Endothelial cell (in vitro differentiated cells): ENCODE measurements at places on chromosomes 6 and 20.
A peak's percentile ranks its signal among the peaks of the same experiment; 100 is the strongest.

DNA sequence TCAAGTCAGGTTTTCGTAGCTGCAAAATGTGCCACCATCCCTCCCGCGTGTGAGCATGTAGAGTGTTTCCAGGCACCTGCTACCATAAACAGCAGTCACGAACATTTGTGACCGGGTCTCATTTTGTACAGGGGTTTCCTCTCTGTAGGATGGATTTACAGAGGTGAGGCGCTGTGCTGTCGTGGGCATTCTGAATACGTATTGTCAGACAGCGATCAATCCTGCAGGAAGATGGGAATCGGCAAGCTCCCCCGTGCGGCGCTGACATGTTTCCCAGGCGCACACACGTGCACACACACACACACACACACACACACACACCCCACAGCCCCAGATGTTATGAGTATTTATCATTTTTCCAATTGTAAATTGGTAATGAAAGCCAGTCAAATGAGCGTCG lies 15.8 kb downstream of the ANKRD60 start:
- DNase-seq, result no peak

DNA sequence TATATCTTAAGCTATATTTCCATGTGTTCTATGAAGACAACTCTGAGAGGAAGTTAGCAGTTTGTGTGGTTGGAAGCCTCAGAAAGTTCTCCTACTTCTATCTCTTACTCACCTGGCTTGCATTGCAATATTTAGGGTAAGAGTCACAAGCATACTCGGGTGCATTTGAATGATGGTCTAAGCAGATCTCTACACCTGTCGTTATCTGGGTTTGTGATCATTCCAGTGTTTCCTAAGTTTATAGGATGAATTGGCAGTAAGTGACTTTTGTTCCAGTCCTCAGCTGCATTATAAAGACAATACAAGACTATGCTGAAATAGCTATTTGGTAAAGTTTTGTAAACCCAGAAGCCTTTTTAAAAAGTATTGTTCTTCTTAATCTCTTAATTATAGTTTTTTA lies 36.9 kb downstream of the CBFA2T2 start:
- no peak for DNase-seq

DNA sequence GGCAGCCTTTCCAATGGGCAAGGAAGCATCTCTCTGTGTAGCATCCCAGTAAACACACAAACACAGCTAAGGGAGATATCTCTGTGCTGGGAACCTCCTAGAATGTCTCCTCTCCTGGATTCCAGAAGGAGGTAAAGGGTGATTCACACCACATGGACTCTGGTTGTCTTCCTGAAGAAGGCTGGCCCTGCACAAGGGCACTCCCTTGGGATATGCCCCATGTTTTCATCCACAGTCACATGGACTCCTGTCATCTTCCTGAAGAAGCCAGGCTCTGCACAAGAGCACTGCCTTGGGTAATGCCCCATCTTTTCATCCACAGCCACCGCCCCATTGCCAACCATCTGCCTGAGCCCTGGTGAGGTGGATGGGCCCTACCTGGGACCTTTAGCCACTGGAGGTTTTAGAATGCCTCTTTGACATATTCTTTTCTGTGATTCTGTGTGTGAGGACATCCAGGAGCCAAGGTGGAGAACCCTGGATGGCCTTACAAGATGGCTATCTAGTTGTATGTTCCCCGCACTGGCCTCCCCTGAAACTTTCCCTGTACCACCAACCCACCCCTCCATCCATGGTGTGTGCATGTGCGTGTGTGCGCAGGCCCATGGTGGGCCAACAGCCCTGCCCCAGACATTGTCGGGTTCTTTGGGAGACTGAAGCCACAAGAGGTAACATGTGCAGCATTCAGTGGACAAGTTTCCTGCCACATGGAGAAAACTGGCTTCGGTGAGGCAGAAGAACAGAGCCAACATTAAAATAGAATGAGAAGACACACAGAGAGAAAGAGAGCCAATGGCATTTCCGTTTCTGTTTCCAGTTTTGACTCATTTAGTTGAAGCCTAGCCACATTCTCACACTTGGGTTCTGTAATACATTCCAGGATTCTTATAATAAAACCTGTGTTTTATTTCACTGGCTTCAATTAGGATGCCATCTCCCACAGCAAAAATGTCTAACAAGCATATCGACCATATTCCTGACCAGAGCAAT lies 110.2 kb upstream of the CST7 start:
- no peak for DNase-seq

DNA sequence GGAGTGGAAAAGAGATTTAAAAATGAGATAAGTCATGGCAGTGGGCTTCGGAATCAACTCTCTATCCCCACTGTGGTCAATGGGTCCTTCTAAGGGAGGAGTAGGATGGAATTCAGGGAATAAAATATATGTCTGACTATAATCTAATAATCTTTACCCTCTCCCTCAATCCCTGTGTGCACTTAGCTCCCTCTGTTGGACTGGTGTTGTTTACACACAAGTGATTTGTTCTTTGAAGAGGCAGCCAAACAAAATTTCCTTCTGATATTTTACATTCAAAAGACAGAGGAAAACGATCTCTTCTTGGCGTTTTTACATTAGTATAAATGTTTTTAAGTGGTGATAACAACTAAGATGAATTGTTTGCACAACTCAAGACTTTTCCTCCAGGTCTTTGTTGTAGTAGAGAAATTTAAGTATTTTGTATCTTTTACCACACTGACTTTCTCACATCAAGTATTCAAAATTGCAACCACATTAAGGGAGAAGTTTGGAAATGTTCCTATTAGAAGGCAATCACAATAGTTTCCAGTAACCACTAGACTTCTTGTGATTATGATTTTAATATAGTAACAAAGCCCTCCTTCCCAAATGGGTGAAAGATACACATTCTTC lies 317.8 kb downstream of the CENPW start:
- DNase-seq, result peak; percentile 18

DNA sequence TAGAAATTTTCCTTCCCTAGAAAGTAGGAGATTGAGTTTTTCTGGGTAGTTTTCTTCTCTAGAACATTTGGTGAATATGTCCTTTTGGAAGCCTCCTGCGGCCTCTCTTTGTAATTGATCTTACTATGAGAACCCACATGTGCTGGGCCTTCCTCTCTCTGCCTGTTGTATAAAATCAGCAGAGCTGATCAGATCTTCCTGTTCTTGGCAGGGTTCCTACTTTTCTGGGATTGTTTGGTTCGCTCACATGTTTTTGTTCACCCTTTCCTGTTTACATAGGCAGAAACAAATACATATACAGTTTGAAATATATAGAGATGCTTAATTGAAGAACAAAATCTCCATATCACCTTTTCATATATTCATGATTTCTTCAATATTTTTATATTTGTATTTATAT lies 57.8 kb downstream of the IL22RA2 start:
- no peak for DNase-seq

DNA sequence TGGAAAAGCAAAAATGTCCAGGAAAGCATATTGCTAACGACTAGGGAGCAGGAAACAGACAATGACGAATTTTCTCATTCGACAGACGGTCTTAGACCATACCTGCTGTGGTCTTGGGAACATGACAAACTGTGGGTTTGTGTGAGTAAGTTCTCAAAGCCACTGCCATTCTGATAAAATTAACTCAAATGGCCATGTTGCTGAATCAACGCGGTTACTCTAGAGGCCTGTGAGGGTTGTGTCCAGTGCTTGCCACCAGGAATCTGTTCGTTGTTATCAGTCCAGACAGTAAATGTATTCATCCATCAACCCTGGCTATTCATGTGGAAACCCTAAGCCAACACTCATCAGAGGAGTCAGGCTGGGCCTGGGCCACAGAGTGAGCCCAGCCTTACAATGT lies 124.3 kb downstream of the MYLK4 start:
- DNase-seq, result no peak

DNA sequence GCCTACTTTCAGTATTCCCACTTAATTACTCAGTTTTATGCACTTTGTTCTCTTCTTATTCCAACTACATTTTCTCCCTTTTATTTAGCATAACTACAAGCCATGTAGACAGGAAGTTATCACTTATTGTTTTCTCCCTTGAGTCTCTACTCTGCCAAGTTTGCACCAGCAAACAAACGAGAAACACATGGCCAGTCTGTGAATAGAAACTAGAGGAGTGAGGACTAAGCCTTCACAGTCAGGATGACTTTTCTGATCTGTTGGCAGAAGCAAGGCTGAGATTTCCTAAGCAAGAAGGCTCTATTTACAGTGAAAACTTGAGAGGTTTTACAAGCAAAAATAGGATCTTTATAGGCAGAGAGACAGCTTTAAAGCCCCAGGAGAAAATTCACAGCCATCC lies 69.8 kb upstream of the TINAG start:
- no peak for DNase-seq

DNA sequence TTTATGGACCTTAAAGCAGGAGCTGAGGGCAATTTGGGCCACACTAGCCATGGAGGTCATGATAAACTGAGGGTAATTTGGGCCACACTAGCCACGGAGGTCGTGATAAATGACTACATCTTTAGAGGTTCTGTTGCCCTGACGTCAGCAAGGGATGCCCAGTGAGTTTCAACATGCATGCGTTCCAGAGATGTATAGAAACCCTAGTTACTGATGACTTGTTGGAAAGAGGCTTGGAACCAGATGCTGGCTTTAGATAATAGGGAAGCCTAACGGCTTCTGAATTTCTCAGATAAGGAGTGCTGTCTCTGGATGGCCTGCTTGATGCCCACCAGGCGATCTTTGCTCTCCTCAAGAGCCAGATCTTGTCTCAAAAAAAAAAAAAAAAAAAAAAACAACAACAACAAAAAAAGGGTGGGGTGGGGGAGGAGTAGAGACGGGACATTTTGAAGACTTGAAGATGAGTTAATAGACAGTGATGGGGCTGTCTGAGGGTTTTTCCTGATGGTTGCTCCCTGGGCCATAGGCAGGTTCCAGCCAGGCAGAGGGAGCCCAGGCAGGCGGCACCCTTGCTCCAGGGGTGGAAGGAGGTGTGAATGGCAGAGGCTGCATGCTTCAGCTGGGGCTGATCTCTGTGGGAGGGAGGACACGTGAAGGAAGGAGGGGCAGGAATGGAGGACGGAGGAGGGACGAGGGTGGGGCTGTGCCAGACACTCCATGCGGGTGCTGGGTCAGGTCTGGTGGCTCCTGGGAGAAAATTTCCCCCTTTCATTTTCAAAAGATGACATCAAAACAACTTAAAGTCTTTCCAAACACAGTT lies 27.0 kb upstream of the FRMD1 start:
- DNase-seq, result no peak

DNA sequence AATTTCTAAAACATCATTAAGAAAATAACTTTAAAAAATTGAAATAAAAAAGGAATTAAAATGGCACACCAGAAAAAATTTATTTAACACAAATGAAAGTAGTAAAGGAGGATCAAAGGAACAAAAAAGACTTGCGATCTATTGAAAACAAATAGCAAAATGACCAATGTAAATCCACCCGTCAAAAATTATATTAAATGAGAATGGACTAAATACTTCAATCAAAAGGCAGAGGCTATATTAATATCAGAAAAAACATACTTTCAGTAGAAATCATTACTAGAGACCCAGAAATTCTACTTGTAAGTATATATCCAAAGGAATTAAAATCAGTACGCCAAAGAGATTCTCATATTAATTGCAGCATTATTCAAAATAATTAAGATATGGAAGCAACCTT lies 293.1 kb upstream of the SOX4 start:
- no peak for DNase-seq

- DNase-seq, result no peak
Measured at GRCh38 chr6:42138630-42139619, 3.5 kb downstream of the C6orf132 start.

DNA sequence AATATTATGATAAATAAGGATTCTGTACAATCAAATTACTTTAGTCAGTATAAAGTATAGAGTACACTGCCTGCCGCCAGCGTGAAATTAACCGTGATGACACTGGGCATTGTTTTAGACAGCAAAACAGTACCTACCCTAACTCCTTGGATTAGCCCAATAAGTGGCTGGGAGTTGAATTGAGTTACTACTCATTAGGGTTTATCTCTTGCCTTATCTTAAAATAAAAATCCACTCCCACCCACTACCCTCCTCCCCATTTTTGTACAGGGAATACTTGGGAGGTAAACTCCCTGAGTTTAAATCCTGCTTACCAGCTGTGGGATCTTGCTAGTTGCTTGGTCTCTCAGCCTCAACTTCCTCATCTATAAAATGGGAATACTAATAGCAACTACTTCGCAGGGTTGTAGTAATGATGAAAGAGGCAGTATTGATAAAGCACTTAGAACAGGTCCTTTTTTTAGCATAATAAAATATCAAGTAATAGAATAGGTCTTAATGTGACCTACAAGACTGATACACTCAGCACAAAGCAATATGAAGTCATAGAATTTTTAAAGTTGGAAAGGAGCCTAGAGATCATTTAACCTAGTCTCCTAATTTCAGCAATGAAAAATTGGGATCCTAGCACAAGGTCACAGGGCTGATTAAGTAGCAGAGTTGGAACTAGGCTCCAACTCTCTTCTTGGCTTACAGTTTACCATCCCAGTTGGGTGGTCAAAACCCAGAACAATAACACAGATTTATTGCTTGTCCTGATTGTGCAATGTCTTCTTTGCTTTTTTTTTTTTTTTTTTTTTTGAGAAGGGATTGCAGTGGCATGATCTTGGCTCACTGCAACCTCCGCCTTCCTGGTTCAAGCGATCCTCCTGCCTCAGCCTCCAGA lies 23.8 kb downstream of the PHACTR2 start:
- no peak for DNase-seq

- DNase-seq, result no peak
Measured at GRCh38 chr6:157603314-157603940, 219.6 kb upstream of the SNX9 start.

DNA sequence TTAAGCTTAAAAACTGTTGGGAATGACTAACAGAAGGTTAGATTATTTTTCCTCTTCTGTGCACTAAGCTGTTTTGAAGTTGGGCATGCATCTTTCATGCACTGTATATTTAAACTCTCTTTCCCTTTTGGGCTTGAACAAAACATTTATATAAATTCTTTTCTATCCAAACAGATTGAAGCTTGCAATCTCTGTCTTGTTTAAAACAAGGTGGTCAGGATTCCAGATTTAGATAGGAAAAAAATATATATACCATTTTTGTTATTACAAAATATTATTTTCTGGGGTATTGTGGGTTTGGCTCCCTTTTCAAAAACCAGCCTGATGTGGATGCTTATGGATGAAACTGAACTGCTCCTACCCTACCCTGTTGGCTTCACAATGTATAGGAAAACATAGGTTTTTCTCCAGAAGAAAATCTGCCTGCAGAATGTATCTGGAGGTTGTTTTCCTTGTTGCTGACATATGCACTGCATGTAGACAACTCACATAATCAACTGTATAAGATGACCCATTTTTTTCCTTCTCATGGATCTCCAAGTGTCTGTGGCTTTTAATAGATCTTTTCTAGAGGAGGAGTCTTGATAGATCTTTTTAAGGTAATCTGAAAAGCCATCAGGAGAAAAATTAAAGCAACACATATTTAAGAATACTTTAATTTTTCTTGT lies 146.3 kb downstream of the PRL start:
- DNase-seq, result no peak

GRCh38 chr6:93418408-93419303 lies 703 bp downstream of the EPHA7 start:
- peak; percentile 67 for DNase-seq

GRCh38 chr6:119858901-119859300 lies 509.3 kb upstream of the MAN1A1 start:
- no peak for DNase-seq
